Activated T-helper 1 cell treated with Interleukin-2 at 50 U/mL for 16 hours (primary cell): ENCODE measurements at places on chromosomes 6 and 20.

GRCh38 chr6:3088968-3089367, 20.7 kb downstream of the RIPK1 start:
- no peak for DNase-seq

- DNase-seq, result no peak
These were observed 71.4 kb upstream of the BACH2 start for GRCh38 chr6:90368001-90368400.

GRCh38 chr6:45075246-45075645, 252.9 kb upstream of the RUNX2 start:
- no peak for DNase-seq

DNA sequence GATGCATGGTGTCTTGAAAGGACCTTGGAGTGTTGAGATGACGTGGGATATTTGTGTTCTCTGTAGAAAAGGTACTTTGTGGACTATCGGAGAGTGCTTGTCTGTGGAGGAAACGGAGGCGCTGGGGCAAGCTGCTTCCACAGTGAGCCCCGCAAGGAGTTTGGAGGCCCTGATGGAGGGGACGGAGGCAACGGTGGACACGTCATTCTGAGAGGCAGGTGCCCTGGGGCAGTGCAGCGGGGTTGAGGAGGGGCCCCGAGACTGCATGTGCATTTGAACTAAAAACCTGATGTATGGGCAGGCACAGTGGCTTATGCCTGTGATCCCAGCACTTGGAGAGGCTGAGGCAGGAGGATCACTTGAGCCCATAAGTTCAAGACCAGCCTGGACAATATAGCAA, 12.9 kb downstream of the MTG2 start:
- no peak for DNase-seq

GRCh38 chr20:9792674-9793073, 46.2 kb downstream of the PAK5 start:
- DNase-seq, result no peak

GRCh38 chr20:60365882-60366281, 407.7 kb downstream of the CDH26 start:
- no peak for DNase-seq

DNA sequence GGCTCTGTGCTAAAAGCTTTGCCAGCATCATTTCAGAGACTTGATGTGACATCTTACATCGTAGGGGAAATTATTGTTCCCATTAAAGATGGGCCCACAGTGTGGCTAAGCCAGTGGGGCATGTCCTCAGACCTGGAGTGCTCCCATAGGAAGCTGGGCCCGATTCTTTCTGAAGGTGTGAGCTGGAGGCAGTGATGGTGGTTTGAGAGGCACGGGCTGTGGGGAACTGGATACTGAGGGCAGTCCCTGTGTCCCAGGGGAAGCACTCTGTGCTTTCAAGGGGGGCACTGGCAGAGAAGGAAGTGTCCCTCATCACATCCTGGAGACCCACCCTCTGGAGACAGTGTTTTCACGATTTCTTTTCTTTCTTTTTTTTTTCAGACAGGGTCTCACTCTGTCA, 8.6 kb upstream of the FAM110A start:
- DNase-seq, result no peak

GRCh38 chr20:19453862-19454261, 241.4 kb downstream of the SLC24A3 start:
- DNase-seq, result no peak

- no peak for DNase-seq
These were observed 2.6 kb upstream of the VNN2 start for GRCh38 chr6:132760256-132760655.

DNA sequence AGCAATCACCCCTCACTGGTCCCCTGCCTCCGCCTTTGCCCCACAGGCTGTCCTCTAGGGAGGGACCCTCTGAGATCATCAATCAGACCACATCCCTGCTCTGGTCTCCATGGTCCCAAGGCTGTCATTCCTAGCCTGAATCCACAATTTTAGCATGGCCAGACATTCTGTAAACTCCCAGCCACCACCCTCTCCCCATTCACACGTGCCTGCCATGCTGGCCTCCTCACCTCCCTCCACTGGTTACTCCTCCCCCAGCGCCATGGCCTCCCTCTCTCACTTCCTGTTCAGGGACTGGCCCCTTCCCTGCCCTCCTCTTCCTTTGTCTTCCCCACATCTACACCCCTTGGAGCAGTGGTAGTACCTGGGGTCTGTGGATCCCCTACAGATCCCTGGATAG, 150.7 kb upstream of the MLN start:
- no peak for DNase-seq

GRCh38 chr20:49245921-49246740, 26.9 kb downstream of the DDX27 start:
- DNase-seq, result no peak

DNA sequence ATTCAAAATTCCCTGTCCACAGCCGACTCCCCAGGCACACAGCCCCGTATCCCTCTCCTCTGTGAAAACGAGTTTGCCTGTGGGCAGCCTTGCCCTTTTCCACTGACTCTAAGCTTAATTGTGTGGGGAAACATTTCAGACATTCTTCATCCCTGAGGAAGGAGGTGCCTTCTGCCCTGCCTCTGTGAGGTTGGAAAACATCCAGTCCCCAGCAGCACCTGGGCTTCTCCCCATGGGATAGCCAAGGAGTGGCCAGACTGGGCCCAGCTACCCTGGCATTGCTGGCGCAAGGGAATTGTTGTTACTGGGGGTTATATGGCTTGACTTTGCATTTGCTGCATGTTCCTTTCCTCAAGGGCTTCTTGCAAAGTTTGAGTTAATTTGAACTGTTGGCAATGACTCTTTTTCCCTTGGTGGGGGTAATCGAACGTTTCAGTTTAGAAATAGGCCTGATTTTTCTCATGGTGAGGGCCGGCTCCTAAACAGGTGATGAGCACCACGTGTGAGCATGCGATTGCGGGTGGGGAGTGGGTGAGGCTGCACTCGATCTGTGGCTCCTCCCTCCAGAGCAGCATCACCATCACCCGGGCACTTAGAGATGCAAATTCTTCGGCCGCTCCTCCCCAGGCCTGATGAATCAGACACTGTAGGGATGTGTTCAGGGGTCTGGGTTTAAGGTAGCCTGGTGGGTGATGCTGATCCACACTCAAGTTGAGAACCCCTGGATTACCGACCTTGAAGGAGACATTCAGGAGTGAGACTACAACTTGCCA, 29.9 kb downstream of the GABRR2 start:
- DNase-seq, result no peak

DNA sequence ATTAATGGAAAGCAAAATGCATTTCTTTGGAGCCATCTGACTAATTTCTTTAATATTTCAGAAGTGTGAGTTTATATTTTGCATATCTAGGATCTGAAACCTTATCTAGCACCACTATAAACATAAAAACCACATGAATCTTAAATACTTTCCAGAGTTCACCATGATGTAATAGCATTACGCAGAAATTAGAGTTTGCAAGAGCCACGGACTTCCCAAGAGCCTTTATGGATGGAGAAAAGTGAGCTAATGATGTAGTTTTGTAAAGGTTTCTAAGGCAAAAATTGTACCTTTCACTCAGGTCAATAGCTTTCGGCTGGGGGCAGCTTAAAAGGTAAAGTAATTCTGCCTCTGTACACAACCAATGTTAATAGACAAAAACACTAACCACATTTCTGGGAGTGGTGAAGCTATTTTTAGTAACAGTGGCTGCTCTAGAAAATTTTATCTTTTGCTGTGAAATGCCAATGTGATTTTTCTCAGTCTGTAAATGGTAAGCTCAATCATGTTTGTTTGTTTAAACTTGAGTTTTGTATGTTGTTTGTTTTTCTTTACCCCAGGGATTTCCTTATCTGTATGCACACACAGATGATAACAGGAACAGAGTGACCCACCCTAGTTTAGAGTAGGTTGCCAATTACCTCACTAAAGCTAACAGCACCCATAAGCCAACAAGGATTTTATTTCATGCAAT, 80.5 kb downstream of the FILIP1 start:
- DNase-seq, result no peak

- no peak for DNase-seq
These were observed 170.2 kb downstream of the DOK5 start for GRCh38 chr20:54645445-54646155.

DNA sequence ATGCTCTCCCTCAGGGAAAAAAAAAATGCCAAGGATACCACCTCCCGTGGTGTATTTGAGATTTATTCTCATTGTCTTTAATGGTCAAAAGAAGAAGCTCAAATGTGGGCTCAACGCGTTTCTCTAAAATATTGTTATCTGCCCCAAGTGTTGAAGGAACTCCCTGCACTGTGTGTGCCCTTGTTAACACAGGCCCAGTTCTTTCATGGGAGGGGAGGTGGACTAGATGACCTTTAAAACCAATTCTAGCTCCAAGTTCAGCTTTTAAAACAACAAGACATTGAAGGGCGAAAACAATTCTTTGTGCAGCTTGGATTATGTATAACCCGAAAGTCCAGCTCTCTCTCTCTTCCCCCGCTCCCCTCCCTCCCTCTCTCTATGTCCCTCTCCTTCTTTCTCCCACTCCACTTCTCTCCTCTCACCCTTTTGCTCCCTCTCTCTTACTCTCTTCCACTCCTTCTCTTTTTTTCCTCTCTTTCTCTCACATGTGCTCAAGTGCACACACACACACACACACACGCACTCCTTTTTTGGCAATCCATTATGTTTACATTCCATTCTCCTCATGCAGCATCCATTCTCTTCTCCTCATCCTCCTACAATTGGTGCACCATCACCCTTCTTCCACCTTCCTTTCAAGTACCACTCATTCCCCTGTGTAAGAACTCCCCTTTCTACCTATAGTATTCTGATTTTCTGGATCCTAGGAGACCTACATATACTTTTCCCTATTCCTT, 8.5 kb downstream of the HLA-DMB start:
- DNase-seq, result no peak

- no peak for DNase-seq
These were observed 62.8 kb downstream of the FAM120B start for GRCh38 chr6:170369403-170369802.

- peak; percentile 60 for DNase-seq
These were observed 106.2 kb downstream of the JPH2 start for GRCh38 chr20:44080646-44081267.

GRCh38 chr6:26021001-26021349, 58.4 kb downstream of the TRIM38 start:
- no peak for DNase-seq

- no peak for DNase-seq
These were observed 88.2 kb downstream of the ZFP64 start for GRCh38 chr20:52103335-52103912.

DNA sequence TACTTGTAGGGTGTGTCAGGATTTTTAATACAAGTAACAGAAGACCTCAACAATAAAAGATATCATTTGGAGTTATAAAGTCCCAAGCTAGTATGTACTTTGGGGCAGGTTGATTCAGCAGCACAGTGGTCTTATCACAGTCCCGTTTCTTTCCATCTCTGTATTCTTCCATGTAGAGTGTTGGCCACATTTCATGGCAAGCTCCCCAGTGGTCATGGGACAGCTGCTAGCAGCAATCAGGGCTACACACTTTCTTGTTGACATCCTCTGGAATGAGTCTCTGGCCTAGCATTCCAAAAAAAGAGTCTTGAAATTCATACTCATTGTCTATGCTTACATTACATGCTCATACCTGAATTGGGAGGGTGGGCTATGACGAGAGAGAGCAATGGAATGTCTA, 53.2 kb downstream of the SOBP start:
- no peak for DNase-seq

DNA sequence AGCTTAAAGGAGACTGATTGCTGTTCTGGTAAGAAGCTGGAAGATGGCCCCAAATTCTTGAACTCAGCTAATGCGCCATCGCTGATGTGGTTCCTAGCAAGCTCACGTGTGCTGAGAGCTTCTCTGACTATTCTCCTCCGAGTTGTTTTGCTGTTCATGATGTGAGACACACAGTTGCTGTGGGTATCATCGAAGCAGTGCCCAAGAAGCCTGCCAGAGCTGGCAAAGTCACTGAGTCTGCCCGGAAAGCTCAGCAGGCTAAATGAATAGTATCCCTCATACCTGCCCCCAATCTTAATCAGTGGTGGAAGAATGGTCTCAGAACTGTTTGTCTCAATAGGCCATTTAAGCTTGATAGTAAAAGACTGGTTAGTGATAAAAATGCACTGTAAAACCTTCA, 28.3 kb upstream of the BCLAF1 start:
- no peak for DNase-seq

DNA sequence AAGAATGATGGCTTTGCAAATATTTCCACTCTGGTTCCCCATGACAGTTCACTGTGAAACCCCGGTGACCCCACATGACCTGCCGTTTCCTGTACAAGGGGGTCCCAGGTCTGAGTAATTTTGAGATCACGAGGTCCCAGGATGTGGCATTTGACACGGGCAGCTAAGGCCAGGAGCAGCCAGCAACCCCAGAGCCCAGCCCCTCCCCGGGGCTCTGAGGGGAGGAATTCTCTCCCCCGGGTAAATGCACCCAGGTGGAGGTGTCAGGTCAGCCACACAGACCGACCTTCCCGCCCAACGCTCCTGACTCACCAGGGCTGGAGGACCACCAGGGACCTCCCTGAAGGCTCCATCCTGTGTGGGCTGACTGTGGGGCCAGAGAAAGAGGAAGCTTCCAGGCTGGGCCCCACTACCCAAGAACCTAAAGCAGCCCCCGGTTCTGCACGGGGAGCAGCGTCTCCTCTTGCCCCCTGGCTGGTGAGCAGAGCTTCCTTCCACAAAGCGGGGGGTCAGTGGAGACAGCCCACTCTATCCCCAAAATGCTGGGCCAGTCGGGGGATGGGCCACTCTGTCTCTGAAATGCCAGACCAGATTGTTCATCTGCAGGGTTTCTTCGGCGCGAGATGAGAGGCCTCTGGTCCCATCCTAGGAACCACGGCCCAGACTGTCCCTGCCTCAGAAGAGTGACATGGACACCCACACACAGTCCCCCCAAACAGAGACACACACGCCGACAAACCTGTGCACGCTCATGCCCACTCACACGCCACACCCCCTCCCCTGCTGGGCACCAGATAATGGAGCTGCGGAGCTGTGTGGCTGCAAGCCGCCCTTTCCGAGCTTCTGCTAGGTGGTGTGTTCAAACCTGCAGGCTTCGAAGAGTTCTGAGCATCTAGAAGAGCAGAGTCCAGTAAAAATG, 23.4 kb upstream of the SLCO4A1 start:
- DNase-seq, result no peak

DNA sequence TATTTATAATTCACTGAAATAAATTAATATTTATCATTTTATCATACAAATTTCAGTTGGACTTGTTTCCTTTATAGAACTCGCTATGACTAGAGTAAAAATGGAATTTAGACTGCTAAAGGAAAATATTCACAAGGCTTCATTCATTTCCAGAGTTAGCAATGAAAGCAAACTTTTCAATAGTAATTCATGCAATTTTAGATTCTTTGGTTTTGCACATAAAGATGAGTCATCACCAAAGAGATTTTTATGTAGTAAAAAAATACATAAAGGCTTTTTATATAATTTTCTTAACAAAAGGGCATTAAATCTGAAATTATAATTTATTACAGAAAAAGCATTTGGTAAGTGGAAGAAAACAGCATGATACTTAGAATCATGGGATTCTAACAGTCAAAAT, 37.2 kb upstream of the STXBP5 start:
- no peak for DNase-seq

DNA sequence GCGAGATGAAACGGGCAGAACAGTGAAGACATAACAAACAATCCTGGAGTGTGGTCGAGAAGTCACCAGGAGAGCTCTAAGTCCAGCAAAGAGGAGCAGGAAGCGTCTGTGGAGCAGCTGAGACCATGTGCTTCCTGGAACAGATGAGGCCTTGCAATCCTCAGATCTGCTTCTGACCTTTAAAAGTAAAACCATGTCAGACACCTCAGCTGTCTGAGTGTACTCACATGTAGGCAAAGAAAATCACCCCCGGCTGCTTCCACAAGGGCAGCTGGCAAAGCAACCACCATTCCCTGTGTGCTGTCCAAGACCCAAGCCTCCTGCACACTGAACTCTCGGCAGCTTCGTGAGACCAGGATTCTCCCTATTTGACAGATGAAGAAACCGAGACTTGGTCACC, 76.6 kb downstream of the EDN3 start:
- no peak for DNase-seq
